Liver (tissue), 10 donors: ENCODE measurements at places on chromosomes 3 and 15. TPM values are rescaled to one million over a fixed set of nuclear protein-coding genes. Genes with fewer than 3 reads are reported as not detected.

Gene ROPN1
- not detected for total RNA-seq

Gene FBN1
- 20.1 TPM for total RNA-seq

Gene GRK7
- 0.08 TPM for total RNA-seq

Gene PLA2G4D
- not detected for total RNA-seq

Gene RPL4
- total RNA-seq: 1,530 TPM

Gene LNP1
- 4.7 TPM for total RNA-seq

Gene C3orf22
- total RNA-seq: not detected

DNA sequence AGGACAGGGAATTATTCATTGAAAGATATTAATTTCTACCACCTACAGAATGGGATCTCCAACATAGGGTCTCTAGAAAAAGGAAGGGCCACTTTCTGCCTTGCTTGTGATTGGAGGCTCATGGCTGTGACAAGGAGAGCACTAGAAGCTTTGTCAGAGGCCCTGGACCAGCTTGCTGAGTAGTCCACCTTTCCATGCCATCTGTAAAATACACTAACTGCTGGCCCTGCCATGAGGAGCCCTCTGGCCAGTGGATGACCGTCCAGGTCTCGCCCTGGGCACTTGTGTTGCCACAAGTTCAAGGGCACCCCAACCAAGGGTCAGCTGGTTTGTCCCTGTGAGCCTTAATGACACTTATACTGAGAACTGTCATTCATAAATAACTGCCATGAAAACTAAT is 1.6 kb upstream of the SYNM start:
- no peaks in the 10 kb centered on the region for H3K27me3 ChIP-seq
- no peak overlapping the region for H3K27ac ChIP-seq
- no peak for DNase-seq
- no peaks in the 10 kb centered on the region for H3K36me3 ChIP-seq

- no peaks in the 10 kb centered on the region for H3K4me1 ChIP-seq
- DNase-seq: no peak
- no peaks in the 10 kb centered on the region for H3K36me3 ChIP-seq
- no peak overlapping the region for H3K4me3 ChIP-seq
- no peaks in the 10 kb centered on the region for H3K27me3 ChIP-seq
These were observed 20.9 kb upstream of the UBP1 start for GRCh38 chr3:33461097-33461496.

- no peak for DNase-seq
- H3K36me3 ChIP-seq: no peaks in the 10 kb centered on the region
- H3K4me3 ChIP-seq: no peak overlapping the region
- H3K27me3 ChIP-seq: no peaks in the 10 kb centered on the region
- no peak overlapping the region for H3K27ac ChIP-seq
These were observed 190.4 kb upstream of the BCL6 start for GRCh38 chr3:187935623-187936156.

- no peaks in the 10 kb centered on the region for H3K27me3 ChIP-seq
- H3K36me3 ChIP-seq: no peaks in the 10 kb centered on the region
These were observed 941.1 kb upstream of the CFAP20DC start for GRCh38 chr3:59990915-59991314.

DNA sequence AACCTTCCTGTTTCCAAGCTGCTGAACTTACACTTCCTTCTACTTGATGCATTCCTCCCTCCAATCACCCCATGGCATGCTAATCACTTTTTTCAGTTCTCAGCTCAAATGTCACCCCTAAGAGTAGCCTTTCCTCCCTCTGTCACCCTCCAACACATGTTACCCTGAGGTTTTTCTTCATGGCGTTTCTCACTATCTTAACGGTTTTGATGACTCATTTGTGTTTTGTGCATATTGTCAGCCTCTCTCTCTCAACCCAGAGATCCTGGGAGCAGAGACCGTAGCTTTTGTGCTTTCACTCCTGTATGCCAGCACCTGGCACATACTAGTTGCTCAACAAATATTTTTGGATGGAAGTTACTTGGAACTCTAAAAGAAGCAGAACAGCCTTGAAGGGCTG is 24.5 kb downstream of the LRRC3B start:
- no peaks in the 10 kb centered on the region for H3K27me3 ChIP-seq
- H3K36me3 ChIP-seq: no peaks in the 10 kb centered on the region
- H3K27ac ChIP-seq: no peak overlapping the region
- DNase-seq: no peak

DNA sequence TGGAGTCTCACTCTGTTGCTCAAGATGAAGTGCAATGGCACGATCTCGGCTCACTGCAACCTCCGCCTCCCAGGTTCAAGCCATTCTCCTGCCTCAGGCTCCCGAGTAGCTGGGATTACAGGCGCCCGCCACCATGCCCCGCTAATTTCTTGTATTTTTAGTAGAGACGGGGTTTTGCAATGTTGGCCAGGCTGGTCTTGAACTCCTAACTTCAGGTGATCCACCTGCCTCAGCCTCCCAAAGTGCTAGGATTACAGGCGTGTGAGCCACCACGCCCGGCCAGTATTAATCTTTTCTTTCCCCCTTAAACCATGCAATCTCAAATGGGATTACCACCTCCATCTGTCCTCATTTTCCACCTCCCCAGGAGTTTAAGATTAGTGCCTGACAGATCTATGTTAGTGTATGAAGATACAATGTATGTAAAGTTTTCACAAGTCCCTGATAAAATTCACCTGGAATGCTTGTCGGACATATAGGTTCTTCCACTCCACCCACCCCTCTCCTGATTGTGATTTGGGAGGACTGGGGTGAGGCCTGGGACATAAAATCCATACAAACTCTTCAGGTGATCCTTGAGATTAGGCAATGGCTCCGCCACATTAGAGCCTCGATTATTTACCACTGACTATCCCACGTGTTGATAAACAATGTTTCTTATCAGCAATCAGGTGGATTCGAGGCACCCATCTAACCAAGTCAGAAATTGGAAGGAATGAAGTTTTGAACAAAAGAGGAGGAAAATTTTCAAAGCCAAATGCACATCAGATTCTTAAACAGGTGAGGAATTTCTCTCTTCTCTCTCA is 1.2 kb downstream of the PARL start:
- no peaks in the 10 kb centered on the region for H3K27me3 ChIP-seq
- H3K4me3 ChIP-seq: peak overlapping the region; percentile 15
- H3K4me1 ChIP-seq: peaks cover 24% of the 10 kb centered on the region
- H3K27ac ChIP-seq: no peak overlapping the region
- DNase-seq: no peak

DNA sequence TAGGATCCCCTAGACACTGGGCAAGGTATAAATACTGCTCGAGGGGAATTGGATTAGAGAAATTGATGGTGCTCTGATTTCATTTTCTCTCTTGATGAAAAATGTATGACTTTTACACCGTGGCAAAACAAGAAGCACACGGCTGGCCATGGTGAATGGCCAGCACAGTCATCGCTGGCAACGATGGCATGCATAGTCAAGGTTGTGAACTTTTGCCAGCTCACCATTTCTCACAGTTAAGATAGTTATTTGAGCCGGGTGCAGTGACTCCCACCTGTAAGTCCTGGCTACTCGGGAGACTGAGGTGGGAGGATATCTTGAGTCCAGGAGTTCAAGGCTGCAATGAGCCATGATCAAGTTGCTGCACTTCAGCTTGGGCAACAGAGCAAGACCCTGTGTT is 95.4 kb downstream of the HMG20A start:
- no peak overlapping the region for H3K27ac ChIP-seq
- H3K36me3 ChIP-seq: no peaks in the 10 kb centered on the region
- no peaks in the 10 kb centered on the region for H3K27me3 ChIP-seq
- no peak overlapping the region for H3K4me3 ChIP-seq

- H3K4me3 ChIP-seq: no peak overlapping the region
- H3K4me1 ChIP-seq: peaks cover 8% of the 10 kb centered on the region
- DNase-seq: no peak
- H3K27ac ChIP-seq: no peak overlapping the region
These were observed 22.8 kb downstream of the EFCC1 start for GRCh38 chr3:129023909-129024308.

DNA sequence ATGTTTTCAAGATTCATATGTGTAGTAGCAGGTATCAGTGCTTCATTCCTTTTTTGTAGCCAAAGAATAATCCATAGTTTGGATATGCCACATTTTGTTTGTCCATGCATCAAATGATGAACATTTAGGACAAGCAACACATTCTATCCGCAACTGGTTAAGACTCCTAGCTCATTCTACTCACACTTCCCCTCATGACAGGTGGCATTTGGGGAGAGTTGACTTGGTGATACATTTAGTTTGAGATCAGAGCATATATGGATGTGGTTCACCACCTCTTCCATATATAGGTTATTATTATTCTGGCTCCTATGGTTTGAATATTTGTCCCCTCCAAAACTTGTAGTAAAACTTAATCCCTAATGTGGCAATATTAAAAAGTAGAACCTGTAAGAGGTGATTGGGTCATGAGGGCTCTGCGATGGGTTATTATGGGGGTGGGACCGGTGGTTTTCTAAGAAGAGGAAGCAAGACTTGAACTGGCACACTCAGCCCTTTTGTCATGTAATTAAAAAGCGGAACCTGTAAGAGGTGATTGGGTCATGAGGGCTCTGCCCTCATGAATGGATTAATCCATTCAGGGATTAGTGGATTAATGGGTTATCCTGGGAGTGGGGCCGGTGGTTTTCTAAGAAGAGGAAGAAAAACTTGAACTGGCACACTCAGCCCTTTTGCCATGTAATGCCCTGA is 75.3 kb upstream of the HRH1 start:
- no peak for DNase-seq
- H3K36me3 ChIP-seq: no peaks in the 10 kb centered on the region
- H3K4me3 ChIP-seq: no peak overlapping the region

- no peaks in the 10 kb centered on the region for H3K27me3 ChIP-seq
- no peak overlapping the region for H3K4me3 ChIP-seq
- no peaks in the 10 kb centered on the region for H3K4me1 ChIP-seq
- no peak overlapping the region for H3K27ac ChIP-seq
These were observed 31.0 kb downstream of the GRIP2 start for GRCh38 chr3:14508966-14509795.

GRCh38 chr3:14920536-14920935 is 26.8 kb upstream of the NR2C2 start:
- H3K4me1 ChIP-seq: no peaks in the 10 kb centered on the region
- H3K36me3 ChIP-seq: no peaks in the 10 kb centered on the region
- H3K4me3 ChIP-seq: no peak overlapping the region
- no peaks in the 10 kb centered on the region for H3K27me3 ChIP-seq
- no peak overlapping the region for H3K27ac ChIP-seq
- no peak for DNase-seq

GRCh38 chr3:32975891-32976595 is 24.6 kb downstream of the CCR4 start:
- no peak overlapping the region for H3K4me3 ChIP-seq
- H3K27me3 ChIP-seq: no peaks in the 10 kb centered on the region
- H3K4me1 ChIP-seq: no peaks in the 10 kb centered on the region
- DNase-seq: no peak
- H3K36me3 ChIP-seq: no peaks in the 10 kb centered on the region

DNA sequence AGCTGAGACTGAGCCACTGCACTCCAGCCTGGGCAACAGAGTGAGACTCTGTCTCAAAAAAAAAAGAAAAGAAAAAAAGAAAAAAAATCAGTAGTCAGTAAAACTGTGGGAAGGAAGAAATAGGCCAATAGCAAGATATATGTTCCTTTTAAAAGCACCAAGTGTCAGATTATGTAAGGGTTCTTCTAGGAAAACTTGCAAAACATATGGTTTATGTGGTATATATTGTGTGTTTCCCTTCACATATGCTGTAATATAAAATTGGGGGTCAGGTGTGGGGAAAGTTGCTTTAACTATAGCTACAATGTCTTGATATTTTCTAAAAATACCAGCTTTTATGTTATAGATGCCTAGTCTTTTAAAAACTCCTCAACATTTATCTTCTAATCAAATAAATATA is 64.6 kb downstream of the ESYT3 start:
- peaks cover 3% of the 10 kb centered on the region for H3K4me1 ChIP-seq
- no peak overlapping the region for H3K4me3 ChIP-seq
- no peak for DNase-seq
- H3K27me3 ChIP-seq: no peaks in the 10 kb centered on the region

- H3K27me3 ChIP-seq: no peaks in the 10 kb centered on the region
- no peak for DNase-seq
- H3K27ac ChIP-seq: no peak overlapping the region
- H3K4me1 ChIP-seq: peaks cover 7% of the 10 kb centered on the region
- no peak overlapping the region for H3K4me3 ChIP-seq
These were observed 45.8 kb upstream of the CCDC50 start for GRCh38 chr3:191283400-191283799.

DNA sequence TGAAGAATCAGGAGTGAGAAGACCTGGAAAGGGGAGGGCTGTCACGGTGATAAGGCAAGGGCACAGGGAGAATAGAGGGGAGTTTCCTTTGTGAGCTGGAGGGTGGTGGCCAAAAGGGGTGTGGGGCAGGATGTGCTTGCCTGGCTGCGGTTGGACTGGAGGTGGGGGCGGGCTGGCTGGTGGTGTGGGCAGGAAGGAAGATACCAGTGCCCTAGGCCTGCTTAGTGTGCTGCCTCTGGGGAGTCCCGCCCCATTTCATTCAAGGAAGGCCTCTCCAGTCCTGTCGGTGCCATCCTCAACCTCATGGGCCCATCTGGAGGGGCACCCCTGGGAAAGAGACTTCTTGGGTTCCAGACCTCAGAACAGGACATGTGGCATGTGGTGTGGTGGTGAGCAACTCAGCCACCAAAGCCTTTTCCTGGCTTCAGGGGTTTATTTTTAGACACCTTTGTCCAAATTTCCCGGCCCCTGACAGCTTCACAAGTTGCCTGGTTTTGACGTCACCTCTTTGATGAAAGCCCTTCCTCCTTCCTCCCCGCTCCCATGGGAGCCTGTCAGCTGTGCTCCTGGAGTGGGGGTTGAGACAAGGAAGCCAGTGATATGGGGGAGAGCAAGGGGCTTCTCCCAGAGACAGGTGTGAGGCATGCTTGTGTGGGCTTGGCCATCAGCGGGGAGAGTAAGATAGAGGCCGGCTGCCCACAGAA is 15.6 kb downstream of the TEX264 start:
- no peak overlapping the region for H3K4me3 ChIP-seq
- no peak overlapping the region for H3K27ac ChIP-seq
- no peaks in the 10 kb centered on the region for H3K27me3 ChIP-seq

DNA sequence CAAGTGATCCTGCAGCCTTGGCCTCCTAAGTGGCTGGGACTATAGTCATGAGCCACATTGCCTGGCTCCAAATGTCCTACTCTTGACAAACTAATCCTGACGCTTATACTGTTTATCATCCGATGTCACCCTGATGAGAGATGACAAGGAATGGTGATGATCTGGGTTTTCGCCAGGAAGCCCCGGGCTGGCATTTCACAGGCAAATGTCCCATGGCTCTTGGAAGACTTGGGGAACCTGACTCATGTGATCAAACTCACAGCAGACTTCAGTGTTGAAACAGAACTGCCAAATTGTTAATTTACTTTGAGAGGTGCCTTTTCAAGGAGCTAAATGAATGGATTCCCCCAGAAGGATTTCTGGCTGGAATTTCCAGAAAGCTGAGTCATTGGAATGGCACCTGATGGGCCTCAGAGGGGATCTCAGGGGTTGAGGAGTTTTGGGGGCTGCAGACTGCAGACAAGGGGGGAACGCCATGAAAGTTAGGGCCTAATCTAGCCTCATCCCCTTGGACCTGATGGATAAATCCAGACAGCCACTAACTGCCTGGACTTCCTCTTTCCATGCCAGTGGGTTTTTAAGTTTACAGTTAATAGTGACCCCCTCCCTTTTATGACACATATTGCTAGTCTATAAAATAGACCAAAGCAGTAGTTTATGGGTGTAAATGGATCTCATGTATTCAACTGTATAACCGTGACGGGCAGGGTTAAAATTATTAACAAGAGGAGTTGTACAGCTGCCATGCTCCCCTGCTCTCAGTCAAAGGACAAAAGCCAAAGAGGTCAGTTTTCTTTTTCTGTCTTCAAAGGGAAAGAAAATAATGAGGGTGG is 146.6 kb downstream of the CHSY1 start:
- no peak overlapping the region for H3K4me3 ChIP-seq
- H3K27ac ChIP-seq: no peak overlapping the region
- H3K4me1 ChIP-seq: no peaks in the 10 kb centered on the region
- DNase-seq: no peak

- H3K4me3 ChIP-seq: no peak overlapping the region
- H3K27ac ChIP-seq: peak overlapping the region; percentile 75
- H3K4me1 ChIP-seq: peaks cover 71% of the 10 kb centered on the region
These were observed 6.9 kb downstream of the SLC38A3 start for GRCh38 chr3:50211930-50212329.
